Nucleus accumbens (tissue), 56 donors: ENCODE measurements at places on chromosomes 1 and 21.

GRCh38 chr1:23559985-23560741 is 862 bp upstream of the ID3 start:
- DNase-seq = no peak

- DNase-seq = no peak
Measured at GRCh38 chr1:224860488-224861338, 68.8 kb upstream of the DNAH14 start.

DNA sequence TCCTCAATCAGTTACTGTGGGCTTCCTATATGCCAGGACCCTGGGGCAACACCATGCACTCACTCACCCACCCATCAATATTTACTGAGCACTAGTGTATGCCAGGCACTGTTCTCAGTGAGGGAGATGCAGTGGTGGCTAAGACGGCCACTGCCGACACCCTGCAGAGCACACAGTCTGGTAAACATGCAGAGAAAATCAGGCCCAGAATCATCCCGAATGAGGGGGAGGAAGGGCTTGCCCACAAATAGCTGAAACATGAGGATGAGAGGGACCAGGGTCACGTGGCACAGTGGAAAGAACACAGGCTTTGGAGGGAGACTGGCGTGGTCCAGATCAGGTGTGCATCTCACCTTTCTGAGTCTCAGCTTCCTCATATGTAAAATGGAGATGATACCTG is 89.2 kb upstream of the IGSF21 start:
- DNase-seq = no peak

DNA sequence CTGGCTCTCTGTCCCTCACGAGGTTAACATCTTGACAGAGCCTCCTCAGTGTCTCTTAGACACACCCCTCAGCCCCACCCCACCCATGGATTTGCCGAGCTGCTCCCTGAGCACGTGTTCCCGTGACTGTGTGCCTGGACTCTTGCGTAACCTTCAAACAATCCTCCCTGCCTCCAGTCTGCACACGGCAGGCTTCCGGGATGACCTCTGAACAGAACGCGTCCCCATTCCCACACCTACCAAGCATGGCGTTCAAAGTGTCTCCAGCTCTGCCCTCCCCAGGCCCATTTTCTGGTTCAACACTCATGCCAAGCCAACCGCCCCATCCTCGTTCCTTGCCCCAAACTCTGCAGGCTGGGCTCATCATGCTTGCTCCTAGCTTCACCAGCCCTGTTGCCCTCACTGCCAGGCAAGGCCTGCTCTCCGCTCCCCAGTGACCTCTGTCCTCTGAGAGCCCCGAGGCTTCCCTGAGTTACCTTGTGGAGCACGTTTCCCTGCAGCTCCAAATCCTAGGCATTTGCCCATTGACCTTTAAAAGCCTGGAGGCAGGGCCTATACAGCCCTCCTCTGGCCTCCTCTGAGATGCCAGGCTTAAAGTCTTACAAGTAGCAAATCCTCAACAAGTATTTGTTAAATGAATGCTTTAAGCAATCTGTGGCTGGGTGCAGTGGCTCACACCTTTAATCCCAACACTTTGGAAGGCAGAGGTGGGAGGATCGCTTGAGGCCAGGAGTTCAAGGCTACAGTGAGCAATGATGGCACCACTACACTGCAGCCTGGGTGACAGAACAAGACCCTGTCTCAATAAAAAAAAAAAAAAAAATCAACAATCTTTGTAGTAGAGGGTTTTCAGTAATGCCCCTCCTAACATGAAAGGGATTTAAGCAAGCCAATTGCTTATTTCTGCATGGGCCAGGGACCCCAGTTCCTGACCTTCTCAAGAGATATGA is 5.0 kb downstream of the AGT start:
- DNase-seq = no peak

DNA sequence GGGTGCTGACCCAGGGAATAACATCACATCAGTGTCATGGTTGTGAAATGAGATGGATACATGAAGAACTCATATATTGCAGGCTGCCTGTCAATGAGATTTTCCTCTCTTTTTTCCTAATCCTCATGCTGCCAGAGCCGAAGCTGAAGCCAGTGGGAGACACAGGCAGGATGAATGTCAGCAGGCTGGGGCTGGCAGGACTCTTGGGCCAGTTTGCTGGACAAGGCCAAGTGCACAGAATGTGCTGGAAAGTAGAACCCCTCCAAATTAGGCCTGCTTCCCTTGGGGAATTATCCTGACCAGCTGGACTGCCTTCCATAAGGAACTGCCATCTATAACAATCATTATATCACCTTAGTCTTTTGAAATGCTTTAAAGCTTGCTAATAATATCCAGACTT is 31.4 kb downstream of the SLC44A3 start:
- DNase-seq = no peak

- no peak for DNase-seq
Measured at GRCh38 chr1:87132284-87132870, 196.3 kb upstream of the LMO4 start.

DNA sequence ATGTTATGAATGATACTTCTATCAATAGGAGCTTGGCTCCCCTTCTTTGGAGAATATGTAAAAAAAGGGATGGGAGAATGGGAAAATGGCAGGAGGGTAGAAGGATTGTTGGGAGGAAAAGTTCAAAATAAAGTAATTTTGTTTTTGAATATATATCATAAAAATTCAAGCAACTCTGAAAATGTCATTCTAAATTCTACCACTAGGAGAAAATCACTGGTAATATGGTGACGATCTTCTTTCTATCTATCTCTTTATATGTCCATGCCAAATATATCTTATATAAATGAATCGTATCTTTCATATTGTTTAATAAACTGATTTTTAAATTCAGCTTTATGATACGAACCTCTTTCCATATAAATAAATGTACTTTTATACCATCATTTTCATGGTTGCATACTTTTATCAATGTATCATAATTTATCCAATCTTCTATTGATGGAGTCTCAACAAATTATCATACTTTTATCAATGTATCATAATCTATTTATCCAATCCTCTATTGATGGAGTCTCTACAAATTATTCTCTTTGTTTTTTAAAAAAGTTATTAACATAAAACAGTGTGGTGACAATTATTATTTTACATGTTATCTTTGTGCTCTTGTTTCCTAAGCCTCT is 73.7 kb upstream of the MARK1 start:
- DNase-seq = no peak

DNA sequence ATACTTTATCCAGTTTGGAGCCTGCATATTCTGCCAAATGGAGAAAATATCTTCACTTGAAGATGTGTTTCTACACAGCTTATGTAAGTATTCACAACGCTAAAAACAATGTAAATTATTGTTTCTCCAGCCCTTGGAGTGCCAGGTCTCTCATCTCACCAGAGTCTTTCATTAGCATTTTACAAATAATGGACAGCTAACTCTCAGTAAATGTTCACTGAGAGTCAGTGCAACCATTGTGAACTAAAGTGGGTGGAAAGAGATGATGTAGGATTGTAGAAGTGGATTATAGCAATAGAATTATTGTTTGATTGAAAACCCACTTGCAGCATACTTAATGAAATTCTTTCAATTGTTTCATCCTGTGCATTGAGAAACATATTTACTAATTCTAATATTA is 8.3 kb upstream of the FAM177B start:
- DNase-seq = no peak

- DNase-seq = no peak
Measured at GRCh38 chr1:246761396-246761795, 37.2 kb downstream of the SCCPDH start.
